Upper lobe of left lung (tissue), 6 donors: ENCODE measurements at places on chromosomes 1 and 21. TPM values are rescaled to one million over a fixed set of nuclear protein-coding genes. Genes with fewer than 3 reads are reported as not detected.

DNA sequence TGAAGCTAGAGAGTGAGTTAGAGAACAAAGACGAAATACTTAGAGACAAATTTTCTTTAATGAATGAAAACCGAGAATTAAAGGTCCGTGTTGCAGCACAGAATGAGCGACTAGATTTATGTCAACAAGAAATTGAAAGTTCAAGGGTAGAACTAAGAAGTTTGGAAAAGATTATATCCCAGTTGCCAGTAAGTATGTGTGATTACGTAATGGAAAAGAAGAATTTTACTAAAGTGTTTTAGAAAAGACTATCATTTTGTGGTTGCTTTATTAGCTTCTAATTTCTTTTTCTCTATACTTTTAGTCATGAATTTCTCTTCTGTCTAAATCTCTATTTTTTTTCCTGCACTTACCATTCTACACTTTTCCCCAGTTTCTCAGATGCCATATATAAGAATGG, 26.7 kb downstream of the CCDC18 start:
- DNase-seq: no peak
- no peaks in the 10 kb centered on the region for H3K4me1 ChIP-seq
- no peaks in the 10 kb centered on the region for H3K27me3 ChIP-seq

DNA sequence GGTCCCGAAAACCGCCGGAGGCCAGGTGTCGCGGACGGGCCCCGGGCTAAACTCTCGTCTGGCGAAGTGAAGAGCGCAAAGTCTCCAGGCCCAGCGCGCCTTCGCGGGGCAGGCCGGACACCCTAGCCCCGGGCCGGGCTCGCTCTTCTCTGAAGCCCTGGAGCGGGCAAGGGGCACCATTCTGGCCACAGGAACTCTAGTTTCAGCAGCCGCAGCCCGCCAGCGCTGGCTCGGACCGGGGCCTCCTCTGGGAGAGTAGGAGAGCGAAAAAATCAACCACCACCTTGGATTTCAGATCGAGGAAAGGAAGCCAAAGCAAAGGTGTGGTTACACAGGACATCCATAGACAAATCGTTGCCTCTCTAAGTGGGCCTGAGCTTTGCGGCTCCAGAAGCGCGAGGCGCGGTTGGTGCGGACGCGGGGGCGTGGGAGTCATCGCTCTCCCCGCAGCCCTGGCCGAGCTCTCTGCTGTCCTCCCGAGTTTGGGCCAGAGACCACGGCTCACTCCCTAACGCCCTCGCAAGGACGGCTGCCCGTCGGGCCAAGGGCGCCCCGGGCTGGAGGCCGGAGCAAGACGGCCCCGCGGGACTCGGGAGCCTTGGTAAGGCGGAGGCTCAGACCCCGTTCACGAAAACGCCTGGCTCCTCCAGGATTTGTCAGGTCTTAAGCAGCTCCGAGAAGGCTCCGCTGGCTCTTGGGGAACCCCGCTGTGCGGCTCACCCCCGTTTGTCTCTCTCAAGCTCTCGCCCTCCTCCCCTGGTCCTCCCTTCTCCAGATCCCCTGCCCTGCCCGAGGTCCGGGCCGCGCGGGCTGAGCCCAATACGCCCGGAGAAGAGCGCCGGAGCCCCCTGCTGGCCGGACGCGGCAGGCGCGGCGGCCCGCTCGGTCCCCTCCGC, 132.9 kb upstream of the DPYD start:
- H3K4me1 ChIP-seq: peaks cover 14% of the 10 kb centered on the region
- H3K36me3 ChIP-seq: no peaks in the 10 kb centered on the region
- peak overlapping the region; percentile 42 for H3K4me3 ChIP-seq
- DNase-seq: peak; percentile 95
- no peaks in the 10 kb centered on the region for H3K27me3 ChIP-seq

DNA sequence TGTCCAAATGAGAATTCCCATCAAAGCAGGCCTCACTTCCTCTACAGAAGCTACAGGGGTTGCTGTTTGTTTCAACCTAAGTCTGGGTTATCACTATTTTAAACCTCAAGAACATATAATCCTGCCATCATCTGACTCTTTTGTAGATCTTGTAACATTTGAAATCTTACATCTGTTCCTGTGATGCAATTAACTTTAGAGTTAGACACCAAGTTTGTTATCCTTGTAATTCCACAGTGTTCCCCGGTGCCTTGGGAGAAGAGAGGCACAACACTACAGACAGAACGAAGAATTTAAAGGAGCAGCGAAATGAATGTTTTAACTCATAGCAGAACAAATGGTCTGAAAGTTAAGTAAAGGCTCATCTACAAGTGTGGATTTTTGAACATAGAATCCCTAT, 116.1 kb downstream of the UCHL5 start:
- no peaks in the 10 kb centered on the region for H3K27me3 ChIP-seq
- H3K36me3 ChIP-seq: no peaks in the 10 kb centered on the region
- no peak overlapping the region for H3K27ac ChIP-seq

The TCEA3 gene
- 63.1 TPM for total RNA-seq
